Adrenal gland (tissue), 19 donors: ENCODE measurements at places on chromosomes 1 and 21.

DNA sequence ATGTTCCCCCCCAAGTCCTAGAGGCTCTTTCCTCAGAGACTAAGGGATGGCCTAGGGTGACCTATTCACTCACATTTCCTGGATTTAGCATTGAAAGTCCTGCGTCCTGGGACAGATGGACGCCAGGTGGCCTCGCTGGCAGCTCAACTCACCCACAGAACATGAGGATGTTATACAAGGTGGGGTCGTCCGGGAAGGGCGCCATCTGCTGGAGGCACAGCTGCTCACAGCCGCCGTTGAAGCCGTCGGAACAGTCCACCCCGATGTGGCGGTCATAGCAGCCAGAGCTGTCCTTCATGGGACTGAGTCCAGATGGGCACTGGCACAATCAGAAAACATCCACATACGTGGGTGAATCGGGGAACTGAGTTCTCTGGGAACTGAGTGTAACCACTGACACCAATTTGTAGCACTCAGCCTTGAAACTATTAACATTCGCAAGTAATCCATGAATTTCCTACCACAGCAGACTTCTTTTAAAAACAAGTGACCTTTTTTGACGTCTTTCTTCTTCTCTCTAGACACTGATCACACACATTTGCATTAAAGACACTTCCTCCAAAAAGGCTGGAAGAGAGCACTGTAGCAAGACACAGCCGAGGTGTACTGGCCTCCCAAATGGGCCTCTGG is 215.4 kb downstream of the ASTN1 start:
- DNase-seq = peak; percentile 74

DNA sequence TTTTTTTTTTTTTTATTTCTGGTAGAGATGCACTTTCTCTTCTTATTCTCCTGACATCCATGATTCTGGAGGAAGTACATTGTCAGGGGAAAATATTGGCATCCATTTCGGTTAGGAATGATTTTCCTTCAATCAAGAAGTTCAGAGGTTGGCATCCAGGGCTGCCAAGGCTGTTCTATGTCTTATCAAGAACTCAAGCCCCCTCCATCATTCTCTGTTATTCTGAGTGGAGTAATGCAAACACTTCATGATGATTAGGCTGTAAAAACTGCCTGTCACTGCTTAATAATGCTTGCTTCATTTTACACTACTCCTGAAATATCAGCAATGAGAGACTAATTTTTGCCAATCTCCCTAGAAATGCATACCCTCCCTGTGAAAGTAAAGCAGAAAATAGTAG is 417.1 kb upstream of the NFIA start:
- no peak for DNase-seq

GRCh38 chr1:86137436-86137835 is 19.1 kb downstream of the COL24A1 start:
- no peak for DNase-seq

DNA sequence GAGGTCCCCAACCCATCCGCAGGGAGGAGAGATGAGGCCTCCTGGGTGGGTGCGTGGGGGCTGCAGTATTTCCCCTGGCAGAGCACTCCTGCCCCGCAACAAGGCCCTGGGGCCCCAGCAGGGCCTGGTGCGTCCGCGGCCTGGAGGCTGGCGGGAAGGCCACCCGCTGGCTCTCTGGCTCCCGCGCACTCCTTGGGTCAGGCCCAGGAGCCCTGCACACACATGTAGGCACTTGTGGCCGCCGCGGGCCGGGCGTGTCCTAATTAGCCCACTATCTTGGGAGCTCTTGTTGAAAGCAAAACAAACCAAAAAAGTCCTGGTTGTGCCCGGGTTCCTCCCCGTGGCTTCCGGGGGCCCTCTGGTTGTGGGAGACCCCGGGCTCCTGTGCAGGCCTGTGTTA is 49.7 kb upstream of the CCDC27 start:
- DNase-seq = no peak

- no peak for DNase-seq
Observed at GRCh38 chr1:21129407-21129806, 47.3 kb downstream of the EIF4G3 start.

GRCh38 chr1:205012391-205013140 is 30.4 kb upstream of the CNTN2 start:
- no peak for DNase-seq
